Stimulated activated CD4-positive, alpha-beta T cell treated with anti-CD3 and anti-CD28 coated beads, Interleukin-1b, Interleukin-23, amount 100 ng/mL, for 1 hour (primary cell): ENCODE measurements at places on chromosomes 3 and 15.

DNA sequence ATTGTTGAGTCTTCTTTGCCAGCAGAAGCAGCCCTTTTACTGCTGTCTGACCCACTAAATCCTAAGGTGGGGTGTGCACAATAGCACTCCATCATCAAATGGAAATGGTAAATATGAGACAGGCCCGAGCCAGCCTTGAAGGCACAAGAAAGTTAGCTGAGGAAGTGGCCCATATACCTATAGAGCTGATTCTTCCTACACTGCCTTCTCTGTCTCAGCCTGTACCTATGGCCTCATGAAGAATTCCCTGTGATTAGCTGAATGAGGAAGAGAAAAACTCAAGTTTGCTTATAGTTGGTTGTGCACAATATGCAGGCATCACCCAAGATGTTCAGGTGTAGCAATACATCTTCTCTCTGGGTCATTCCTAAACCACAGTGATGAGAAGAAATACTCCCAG, 31.7 kb upstream of the XCR1 start:
- DNase-seq, result no peak

DNA sequence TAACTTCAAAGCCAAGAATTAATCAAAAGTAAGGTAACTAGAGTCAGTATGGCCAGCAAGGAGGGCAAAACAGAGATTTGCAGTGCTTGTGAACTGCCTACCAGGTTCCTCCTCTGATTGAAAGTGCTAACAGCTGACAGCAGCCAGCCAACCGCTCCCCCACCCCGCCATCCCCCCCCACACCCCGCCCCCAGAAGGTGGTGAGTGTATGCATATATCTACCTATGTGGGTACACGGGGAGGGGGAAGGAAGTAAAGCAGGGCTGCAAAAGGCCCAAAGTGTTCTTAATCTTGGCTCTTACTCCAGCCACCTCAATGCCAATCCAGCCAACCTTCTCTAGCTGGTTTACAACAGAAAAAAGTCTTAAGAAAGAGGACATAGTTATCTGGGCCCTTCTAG, 50.7 kb downstream of the RAF1 start:
- DNase-seq, result no peak

DNA sequence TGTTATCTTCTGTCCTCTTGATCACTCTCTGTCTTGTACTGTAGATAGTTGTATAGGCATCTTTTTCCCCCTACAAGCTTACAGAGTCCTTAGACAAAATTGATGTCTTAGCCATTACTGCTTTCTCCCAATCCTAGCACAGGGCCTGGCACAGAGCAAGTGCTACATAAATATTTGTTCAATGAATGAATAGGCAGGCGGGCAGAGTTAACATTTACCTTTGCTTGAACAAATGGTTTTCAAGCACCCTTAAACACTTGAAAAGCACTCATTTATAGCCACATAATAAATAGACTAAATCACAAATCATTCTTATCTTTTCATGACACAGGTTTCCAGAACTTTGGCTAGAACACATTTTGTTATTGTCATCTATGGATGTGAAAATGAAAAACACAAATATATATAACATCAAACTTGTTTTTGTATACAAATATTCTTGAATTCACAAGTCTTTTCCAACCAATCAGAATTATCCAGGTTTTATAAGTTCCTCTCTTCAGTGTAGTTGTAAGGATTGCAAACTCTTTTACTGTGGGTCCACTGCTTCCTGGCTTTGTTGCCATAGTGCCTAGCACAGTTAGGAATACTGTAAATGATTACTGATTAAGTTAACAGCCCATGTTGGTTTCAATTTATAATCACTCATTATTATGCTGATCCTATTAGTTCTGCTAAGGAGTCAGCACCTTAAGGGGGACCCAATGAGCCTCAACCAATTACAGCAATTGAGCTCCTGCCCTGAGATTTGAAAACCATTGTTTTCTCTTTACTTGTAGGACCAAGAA, 61.9 kb downstream of the ISL2 start:
- no peak for DNase-seq

- DNase-seq, result no peak
These were observed 17.6 kb downstream of the CD200R1L start for GRCh38 chr3:112829046-112829445.

DNA sequence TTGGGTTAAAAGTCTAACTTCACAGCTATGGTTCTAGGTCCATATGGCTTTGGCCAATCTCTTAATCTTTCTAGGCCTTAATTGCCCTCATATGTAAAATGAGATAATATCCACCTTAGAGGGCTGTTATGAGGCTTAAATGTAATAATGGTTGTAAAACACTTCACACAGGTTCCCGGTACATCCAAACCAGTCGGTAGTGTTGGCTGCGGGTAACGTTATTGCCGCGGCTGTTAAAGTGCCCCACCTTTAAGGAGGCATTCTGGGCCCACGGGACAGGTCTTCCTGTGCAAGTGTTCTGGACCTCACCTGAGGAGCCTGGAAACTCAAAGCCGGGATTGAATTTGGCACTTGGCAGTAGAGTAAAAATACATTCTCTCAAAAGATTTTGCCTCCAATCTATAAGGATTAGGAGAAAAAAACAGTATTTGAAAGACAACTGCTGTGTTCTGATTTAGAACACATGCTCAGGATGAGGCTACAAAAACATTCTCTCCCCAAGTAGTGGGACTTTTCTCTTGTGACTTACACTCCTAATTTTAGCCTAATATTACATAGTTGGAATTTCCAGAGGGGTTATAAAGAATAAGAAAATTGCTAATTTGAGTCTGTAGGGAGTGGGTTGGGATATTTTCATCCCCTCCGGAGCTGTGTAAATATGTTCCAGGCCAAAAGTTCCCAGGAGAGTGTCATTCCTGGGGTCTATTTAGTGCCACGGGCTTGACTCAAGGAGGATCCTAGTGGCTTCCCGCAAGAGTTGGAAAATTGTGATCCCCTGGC, 44.9 kb upstream of the TSEN2 start:
- DNase-seq, result no peak

DNA sequence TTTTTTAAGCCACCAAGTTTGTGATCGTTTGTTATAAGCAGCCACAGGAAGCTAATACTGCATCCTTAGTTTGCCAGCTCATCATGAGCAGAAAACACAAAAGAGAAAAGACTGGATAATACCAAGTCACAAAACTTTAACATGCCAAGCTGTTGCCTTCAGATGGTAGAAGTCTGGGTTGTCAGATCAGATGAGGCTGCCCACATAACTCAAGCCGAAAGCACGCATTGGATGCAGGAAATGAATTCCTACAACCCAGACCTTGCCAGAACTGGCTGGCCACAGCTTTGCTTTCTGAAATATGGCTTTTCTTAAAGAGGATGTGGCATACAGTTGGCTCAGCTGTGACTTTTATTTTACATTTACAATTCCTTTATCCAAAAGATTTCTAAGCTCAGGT, 118.3 kb upstream of the NEO1 start:
- no peak for DNase-seq

GRCh38 chr3:83649692-83650091, 1309.1 kb upstream of the CADM2 start:
- DNase-seq, result no peak

DNA sequence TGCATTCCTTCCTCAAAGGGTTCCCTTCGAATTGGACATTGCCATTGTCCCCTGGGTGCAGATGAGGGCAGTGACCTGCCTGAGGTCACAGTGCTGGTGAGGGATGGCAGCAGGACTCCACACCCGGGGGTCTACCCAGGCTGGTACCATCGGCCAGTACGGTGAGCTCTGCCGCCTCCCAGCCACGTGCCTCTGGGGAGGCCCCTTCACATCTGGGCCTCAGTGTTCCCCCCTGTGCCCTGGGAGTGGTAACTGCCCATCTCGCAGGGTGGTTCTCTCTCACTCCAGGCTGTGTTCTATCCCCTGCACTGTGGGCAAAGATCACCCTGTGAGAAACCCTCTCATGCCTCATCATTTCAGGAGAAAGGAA, 99.4 kb upstream of the IQSEC1 start:
- DNase-seq, result no peak

- DNase-seq, result no peak
These were observed 6.2 kb upstream of the SSUH2 start for GRCh38 chr3:8650583-8651416.

DNA sequence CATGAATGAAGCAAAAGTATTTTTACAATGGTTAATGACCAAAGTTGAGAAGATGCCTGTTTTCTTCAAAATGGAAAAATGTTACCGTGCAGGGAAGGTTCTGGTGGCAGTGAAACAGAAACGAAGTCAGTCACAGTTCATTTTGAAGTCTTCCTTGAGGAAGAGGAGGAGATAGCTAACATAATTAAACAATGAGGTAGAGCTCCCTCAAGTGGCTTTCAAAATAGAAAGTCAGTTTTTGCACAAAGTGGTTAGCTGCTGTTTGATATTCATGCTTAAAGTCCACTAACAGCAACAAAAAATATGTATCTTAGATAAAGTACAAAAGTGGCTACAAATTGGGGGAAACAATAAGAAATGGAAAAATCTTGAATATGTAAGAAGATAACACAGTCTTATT, 87.3 kb downstream of the TFG start:
- DNase-seq, result no peak

DNA sequence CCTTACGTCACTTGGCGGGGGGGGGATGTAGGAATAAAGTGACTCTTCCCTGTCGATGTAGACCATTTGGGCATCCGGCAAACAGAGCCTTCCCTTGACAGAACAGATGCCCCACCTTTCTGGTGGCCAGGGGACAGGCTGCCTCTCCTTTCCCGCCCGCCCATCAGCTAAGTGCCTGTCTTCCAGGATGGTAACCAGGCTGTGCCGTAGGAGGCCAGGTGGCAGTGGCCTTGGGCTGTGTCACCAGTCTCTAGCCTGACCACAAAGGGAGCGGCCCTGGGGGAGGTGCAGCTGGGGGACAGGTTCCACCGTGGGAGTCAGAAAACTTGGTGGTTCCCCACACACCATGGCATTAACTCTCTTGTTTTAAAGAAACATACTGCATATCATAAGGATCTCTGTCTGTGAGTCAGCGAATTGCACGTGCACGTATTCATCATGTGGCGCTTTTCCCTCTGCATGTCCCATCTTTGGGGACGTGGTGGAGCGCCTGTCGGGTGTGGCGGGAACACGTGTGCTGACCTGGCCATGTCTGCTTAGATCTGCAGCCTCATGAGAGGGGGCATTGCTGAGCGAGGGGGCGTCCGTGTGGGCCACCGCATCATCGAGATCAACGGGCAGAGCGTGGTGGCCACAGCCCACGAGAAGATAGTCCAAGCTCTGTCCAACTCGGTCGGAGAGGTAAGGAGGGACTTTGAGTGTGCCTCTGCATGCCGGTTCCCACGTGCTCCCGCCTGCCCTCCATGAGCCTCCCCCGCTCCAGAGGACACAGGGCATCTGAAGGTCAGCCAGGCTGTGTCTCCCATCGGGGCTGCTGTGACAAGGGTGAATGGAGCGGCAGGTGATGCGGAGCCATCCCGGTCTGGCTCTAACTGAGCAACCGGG, 156.0 kb downstream of the NSMCE3 start:
- DNase-seq, result no peak

- DNase-seq, result no peak
These were observed 176.2 kb downstream of the EFHB start for GRCh38 chr3:19757773-19758172.

DNA sequence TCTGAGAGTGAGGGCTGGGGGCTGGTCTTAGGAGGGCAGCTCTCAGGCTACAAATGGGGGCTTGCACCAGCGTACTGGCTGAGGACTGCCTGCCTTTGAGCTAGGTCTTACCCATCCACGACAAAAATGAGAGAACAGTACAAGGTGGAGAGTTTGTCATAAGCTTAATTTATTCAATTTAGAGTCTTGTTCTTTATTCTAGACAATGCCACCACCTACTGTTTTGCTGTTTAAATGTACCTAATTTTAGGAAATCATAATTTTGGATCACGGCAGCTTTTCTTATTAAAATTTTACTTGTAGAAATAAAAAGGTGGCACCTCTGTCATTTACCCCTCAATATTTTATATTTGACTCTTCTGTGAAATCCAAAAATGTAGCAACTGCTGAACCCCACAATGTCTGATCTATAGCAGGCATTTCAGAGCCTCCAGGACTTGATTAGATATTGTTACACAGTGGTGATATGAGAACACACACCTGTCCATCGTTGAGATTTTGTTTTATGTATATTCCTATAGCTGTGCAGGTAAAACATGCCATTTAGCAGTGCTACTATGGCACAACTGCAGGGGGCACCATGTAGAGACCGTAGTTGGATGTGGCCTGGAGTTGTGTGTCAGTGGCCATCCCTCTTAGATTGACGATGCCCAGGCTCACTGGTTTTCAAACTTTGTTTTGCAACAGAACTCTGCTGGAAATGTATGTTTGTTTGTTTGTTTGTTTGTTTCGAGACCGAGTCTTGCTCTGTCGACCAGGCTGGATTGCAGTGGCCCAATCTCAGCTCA, 88.6 kb downstream of the SLCO3A1 start:
- DNase-seq, result no peak

DNA sequence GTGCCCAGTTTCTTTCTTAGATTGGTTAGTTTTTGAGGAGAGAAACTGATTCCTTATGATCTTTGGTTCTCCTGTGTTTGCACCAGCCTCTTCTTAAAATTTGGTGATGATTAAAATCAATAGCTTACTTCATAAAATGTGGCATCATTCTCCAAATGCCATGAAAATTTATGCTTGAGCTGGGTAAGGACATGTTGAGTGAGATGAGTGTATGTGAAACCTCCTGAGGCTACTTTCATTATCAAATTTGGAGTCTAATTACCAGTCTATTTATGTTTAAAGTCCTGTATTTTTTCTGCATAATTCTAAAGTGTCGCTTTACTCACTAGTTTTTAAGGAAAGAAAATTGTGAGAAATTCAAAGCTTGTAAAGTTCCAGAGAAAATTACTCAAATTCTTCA, 102.1 kb downstream of the DIPK2A start:
- DNase-seq, result no peak

DNA sequence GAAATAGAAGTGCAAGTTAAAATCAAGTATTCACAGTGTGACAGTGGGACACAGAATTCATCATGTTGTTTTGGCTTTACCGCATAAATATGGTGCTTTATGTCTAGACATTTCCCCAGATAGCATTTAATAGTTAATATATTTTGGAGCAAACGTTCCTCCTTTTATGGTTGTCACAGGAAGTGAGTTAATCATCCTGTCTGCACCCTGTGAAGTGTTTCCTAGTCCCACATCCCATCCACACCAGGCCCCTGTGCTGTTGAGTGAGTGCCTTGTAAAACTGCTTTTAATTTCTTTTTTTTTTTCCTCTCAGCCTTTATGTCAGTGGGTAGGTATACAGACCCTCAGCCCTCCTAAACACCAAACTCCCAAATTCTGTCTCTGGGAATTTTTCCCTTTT, 393.7 kb downstream of the FEZF2 start:
- no peak for DNase-seq
